Right ventricle myocardium superior (tissue), 1 donor: ENCODE measurements at places on chromosomes 16 and 17. TPM values are rescaled to one million over a fixed set of nuclear protein-coding genes. Genes with fewer than 3 reads are reported as not detected.

Gene KCNH4
- 0.13 TPM for total RNA-seq

- peak; percentile 36 for DNase-seq
Measured at GRCh38 chr17:80117491-80118401, 16.4 kb downstream of the GAA start.

DNA sequence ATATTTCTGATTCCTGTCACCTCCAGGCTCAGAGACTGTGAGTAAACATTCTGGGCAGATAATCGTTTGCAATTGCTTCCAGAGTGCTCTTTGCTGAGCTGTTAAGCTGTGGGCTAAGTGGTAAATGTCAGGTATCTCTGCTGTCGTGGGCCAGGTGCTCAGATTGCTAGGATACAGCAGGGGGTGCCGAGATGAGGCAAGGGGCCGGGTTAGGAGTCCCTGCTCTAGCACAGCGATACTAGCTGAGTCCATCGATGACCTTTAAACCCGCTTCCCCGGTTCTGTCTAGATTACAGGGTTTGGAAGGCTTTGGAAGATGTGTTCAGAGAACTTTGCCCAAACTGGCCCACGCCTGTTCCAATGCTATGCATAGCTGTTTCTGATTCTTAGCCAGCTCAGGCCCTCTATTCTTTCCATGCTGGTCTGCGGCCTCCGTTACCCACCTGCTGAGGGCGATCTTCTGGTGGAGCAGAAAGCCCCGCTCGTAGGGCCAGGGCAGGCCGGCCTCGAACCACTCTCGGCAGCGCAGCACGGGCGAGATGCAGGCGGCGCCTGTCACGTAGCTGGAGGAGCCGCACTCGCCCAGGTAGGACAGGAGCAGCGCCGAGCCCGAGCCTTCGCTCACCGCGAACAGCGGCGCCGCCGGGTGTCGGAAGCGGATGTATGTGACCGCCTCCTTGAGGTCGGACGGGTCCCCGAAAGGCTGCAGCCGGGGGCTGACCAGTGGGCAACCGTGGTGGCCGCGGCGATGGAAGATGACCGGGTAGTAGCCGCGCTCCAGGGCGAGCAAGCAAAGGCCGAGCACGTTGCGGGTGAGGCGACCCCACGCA is 979 bp downstream of the ABHD15 start:
- peak; percentile 71 for DNase-seq

DNA sequence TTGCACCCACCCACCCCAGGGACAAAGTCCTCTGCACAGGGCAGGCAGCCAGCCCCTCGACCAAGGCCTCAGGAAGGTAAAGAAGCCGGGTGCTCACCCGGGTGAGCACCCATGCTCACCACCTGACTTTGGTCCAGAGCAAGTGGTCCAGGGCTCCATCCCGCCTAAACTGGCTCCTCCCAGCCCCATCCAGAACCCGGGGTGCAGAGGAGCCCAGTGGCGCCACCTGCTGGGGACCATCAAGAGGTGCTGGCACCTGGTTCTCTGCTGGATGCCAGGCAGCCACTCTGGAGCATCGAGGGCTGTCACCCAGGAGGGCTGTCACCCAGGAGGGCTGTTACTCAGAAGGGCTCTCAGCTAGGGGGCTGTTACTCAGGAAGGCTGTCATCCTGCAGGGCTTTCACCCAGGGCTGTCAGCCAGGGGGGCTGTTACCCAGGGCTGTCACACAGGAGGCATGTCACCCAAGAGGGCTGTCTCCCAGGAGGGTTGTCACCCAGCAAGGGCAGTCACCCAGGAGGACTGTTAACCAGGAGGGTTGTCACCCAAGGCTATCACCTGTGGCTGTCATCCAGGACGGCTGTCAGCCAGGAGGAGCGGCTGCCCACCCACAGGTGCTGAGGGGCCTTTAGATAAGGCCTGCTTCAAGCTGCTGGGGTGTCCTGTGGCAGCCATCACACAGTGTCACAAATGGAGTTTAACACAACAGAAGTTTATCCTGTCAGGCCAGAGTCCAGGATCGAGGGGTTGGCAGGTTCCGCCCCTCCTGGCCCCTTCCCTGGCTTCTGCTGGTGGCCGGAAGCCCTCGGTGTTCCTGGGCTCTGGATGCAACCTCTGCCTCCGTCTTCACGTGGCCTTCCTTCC is 98.5 kb downstream of the TNFRSF13B start:
- DNase-seq = no peak

Gene SCNN1G
- total RNA-seq = 0.13 TPM

Gene QPRT
- 31.8 TPM for total RNA-seq

DNA sequence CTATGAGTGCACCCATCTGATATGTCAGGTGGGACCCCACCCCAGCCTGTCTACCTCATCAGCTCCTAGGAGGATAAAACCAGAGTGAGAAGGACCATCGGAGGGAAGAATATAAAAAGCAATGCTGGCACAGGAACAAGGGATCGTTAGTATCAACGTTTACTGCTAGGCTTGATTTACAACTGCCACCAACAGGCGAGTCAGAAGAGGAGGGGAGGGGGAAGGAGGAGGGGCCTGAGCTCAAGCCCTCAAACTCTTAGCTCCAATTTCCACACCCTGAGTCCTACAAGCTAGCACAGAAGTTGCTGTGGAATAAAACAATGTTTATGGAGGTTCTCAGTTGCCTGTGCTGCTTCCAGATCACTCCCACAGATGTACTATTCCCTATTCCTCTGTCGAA is 234.5 kb downstream of the C16orf78 start:
- DNase-seq = no peak

DNA sequence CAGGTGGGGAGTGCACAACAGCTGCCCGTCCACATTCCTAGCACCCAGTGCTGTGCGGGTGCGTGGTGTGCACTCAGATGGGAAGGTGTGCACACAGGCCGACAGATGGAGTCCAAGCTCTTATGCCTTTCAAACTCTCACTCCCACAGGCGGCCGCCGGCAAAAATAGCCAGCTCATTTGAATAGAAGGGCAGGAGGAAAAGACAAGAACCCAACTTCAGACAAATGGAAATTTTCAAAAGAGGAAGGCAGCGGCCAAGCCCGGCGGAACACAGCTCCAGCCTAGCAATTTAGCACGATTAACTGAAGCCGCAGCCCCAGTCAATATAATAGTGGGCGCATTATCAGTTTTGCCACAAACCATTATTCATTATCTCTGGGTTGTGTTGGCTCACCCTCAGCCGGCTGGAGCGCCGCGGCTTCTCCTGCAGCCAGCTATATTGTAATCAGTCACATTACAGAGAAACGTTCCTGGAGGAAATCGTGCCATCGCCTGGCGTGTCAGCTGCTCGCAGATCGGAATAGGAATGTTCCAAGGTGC is 103.9 kb upstream of the SEC14L1 start:
- no peak for DNase-seq

GRCh38 chr16:69108064-69108904 is 2.8 kb downstream of the HAS3 start:
- no peak for DNase-seq

- no peak for DNase-seq
Measured at GRCh38 chr16:11169641-11170040, 86.4 kb downstream of the SOCS1 start.

GRCh38 chr17:7260151-7260550 is 2.1 kb downstream of the CLDN7 start:
- peak; percentile 13 for DNase-seq

DNA sequence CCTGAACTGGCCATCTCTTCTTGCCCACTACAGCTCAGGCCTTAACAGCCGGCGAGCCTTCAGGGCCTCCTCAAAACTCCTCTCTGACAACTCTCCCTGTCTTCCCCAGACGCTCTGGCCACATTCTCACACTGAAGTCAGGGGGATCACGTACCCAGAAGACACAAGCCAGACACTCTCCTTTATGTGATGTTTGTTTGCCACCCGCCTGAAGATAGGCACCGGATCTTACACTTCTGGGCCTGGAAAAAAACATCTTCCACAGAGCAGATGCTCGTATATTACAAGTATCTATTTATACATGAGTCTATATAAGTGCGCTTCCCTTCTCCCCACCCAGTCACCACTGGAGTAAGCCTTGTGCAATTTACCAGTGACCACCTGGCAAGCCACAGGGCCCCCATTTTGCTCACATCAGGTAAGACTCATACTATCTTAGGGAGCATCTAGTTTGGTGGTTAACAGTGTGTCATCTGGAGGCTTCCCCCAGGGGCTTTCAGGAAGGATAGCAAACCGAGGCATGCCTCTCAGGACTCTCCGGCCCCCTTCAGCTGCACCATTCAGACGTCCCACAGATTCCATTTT is 349.4 kb downstream of the SOX9 start:
- DNase-seq = no peak

DNA sequence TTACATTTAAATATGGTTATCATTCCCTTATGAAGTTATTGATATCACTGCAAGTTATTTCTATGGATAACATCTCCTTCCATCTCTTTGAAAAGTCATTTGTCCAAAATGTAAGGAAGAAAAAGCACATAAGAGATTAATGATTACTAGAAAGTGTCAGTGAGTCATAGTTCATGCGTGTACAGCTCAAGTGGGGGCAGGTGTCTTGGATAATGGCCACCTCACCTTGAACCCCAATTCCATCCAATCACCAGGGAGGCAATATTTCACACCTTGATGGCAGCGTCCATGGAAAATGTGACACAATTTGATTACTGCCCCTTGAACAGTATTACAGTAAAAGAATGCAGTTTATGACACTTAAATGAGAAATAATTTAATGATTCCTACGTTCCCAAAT is 358.3 kb upstream of the SOX9 start:
- no peak for DNase-seq

Gene SCARF1
- total RNA-seq = 11.2 TPM

Gene SKAP1
- total RNA-seq = 0.70 TPM

Gene CLDN6
- total RNA-seq = not detected

DNA sequence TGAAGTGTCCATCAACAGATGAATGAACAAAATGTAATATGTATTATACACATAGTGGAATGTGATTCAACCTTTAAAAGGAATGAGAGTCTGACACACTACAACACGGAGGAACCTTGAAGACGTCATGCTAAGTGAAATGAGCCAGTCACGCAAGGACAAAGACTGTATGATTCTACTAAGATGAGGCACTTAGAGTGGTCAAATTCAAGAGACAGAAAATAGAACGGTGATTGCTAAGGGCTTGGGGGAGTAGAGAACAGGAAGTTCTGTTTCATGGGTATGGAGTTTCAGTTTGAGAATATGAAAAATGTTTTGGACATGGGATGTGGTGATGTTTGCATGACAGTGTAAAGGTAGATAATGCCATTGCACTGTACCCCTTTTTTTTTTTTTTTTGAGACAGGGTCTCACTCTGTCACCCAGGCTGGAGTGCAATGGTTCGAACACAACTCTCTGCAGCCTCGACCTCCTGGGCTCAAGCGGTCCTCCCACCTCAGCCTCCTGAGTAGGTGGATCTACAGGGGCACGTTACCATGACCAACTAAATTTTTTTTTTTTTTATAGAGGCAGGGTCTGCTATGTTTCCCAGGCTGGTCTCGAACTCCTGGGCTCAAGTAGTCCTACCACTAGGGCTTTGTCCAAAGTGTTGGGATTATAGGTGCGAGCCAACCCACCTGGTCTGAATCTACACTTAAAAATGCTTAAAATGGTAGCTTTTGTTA is 2.9 kb upstream of the CCDC102A start:
- DNase-seq = no peak

Gene RCVRN
- not detected for total RNA-seq

- no peak for DNase-seq
Measured at GRCh38 chr16:80720804-80721371, 83.5 kb downstream of the CDYL2 start.

Gene GRB2
- 53.1 TPM for total RNA-seq

Gene TAC4
- total RNA-seq = not detected

DNA sequence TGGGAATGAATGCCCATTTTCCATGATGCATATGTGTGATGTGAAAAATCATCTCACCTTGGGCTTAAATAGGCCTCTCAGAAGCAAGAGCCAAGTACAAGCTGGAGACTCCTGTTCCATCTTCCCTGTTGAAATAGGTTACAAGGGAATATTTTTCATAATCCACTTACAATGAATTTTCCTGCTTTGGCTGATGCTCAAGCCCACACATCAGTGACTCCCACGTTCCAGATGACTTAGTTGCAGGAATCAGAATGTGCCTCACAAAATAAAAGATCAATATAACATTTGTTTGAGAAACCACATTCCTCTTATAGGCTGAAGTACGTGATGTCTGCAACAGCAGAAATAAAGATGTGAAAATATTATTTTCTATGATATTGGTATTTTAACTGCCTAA is 24.1 kb downstream of the ANKFN1 start:
- no peak for DNase-seq

- no peak for DNase-seq
Measured at GRCh38 chr17:75661531-75661930, 5.4 kb downstream of the RECQL5 start.

Gene HS3ST3B1
- total RNA-seq = 1.5 TPM

Gene ST6GALNAC1
- total RNA-seq = 2.8 TPM

DNA sequence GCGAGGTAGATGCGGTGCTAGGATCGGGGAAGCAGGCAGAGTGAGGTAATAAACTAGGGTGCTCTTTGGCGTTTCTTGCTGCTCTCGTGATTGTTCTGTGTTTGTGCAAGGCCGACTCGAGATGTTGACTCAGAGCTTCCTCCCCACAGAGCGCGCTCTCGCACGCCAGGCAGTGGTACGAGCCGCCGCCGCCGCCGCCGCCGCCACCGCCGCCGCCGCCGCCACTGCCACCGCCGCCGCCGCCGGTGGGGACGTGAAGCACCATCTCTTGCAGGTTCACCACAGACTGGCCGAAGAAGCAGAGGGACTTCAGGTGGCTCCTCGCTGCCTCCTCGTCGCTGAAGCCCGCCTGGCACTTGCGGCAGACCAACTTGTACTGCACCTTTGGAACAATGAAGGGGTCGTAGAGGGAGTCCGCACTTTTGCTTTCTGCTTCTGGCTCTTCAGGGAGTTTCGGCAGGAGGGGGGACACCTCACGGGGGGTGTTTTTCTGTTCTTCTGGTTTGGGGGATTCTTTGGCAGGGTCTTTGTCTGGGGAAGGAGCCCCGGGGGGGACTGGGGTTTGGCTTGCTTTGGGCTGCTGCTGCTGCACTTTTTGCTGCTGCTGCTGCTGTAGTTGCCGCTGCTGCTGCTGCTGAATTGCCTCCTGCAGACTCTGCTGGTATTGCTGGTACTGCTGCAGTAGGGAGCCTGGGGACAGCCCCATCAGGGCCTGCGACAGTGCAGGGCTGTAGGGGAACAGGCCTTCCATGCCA is 260.2 kb downstream of the ZFHX3 start:
- DNase-seq = peak; percentile 75

Gene KRT15
- total RNA-seq = not detected

- DNase-seq = no peak
Measured at GRCh38 chr16:82783933-82784572, 157.3 kb downstream of the CDH13 start.

GRCh38 chr17:63181856-63182255 is 215.8 kb downstream of the TANC2 start:
- DNase-seq = no peak

Gene TP53TG3B
- total RNA-seq = not detected

DNA sequence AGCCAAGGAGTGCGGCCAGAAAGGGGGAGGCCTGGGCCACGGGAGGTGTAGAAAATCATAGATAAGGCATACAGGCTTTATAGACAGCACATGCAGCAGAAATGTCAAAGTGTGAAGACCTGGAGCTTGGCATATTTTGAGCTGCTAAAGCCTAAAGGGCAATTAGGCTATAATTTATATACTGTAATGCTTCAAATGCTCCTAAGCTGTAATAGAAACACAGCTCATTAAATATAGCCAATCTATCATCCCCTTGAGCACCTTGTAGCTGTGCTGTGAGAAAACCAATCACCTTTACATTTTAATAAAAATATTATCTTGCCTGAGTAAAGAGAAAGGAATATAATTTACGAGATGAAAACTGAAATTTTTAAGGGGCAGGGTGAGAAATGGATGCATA is 97.9 kb upstream of the NOG start:
- DNase-seq = no peak

Gene G6PC1
- total RNA-seq = not detected

- DNase-seq = no peak
Measured at GRCh38 chr16:57041182-57042156, 50.9 kb upstream of the CPNE2 start.

Gene CTRB2
- total RNA-seq = not detected
